ENCODE measurements at places on chromosomes 2 and 18.
A peak's percentile ranks its signal among the peaks of the same experiment; 100 is the strongest.

DNA sequence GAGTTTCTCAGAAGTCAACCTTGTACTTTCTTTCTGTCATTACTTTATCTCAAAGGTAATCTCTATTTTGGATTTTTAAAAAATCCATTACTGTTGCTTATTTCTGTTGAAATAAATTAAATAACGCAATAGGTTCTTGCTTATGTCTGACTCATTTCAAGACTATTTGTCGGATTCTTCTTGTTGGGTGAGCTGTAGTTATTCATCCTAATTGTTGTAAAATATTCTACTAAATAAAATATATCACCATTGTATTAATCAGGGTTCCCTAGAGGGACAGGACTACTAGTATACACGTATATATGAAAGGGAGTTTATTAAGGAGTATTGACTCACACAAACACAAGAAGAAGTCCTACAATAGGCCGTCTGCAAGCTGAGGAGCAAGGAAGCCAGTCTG is 403.9 kb upstream of the CYRIA start:
- no peak for DNase-seq

- DNase-seq = no peak
These were observed 177.1 kb upstream of the COPS8 start for GRCh38 chr2:236908439-236909192.

DNA sequence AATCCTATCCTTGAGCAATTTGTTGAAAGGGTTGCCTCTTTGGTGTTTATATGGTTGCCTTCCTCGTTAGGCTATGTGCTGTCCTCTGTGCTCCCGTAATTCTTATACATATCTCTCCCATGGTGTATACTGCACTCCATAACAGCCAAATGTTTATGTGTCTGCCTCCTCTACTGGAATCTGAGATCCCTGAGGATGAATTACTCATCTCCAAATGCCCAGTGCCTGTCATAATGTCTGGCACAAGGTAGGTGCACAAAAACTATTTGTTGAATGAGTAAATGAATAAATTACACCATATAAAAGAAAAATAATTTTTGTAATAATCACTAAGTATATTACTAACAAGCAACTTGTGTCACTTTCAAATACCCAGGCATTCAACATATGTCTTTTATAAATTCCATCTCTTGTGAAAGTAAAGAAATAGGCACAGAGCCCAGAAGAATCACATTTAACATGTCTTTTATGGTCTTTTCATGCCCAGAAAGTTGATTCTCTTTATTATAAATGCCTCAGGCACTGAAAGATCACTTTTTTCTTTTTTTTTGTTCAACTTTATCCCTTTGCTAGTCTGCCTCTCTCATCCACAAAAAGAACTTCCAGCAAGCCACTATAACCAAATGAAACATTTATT is 164.9 kb downstream of the CCDC148 start:
- no peak for DNase-seq

DNA sequence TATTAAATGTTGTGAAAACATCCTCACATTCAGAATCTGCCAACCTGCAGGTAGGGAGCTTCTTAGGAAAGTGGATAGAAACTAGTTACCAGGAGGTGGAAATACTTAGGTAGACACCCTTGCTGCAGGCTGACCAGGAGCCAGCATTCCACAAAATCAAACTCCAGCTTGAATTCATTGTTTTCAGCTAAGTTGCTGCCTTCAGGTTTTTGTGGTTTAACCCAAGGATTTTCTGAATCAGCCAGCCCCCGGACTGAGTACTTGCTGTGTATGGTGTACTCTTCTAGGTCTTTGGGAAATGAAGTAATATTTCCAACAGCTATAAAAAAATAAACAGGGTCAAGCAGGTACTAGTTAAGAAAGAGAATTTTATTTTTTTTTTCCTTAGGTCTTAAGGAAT is 192.1 kb upstream of the CHST9 start:
- peak; percentile 55 for DNase-seq

DNA sequence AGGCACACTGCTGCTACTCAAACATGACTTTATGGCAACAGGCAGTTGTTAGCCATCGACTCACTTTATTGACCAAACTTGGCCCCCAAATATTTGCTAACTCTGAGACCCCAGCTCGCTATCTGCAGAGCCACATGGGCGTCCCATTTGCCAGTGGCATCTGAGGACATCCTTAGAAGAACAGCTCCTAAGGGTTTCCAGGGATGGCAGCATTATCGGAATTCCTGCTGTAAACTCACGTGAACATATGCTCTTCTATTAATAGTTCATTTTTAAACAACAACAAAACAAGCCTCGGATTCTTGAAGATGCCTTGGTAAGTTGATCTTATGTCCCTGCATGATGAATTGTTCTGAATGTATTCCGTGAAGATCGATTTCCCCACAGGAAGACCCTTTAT is 181.0 kb downstream of the LDLRAD4 start:
- DNase-seq = no peak

All from non-pigmented ciliary epithelial cell (primary cell).